ENCODE measurements at places on chromosomes 6 and 20.

DNA sequence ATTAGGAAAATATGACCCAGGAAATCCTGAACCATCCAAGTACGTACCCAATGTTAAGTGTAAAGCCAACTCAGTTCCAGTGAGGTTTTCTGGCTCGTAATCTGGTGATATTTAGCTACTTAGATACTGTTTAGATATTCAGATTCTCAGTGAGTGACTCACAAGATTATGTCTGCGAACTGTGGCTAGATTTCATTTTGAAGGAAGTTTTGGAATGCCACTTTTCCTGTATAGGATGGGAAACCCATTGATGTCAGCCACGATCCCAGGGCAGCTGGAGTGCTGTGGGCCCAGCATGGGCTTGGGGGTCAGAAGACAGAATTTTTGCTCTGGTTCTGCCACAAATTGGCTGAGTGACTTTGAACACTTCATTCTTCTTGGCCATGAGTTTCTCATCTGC, 76.3 kb downstream of the TMEM170B start:
- DNase-seq: no peak

DNA sequence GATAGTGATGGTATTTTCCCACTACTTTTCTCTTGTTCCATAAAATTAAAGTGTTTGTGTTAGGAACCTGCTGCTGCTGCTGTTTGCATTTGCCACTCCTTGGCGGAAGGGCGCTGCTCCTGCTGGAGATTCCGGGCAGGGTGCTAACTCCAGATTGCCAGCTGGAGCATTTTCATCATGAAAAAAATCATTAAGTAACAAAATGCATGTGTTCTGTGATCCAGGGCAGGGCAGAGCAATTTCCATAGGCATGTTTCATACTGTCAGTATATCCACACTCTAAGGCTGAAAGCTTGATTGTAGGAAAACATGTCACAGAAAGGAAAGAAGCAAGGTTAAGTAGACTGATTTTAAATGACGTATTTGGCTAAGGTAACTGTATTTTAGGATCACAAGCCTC, 24.0 kb downstream of the PBOV1 start:
- DNase-seq: peak; percentile 23

DNA sequence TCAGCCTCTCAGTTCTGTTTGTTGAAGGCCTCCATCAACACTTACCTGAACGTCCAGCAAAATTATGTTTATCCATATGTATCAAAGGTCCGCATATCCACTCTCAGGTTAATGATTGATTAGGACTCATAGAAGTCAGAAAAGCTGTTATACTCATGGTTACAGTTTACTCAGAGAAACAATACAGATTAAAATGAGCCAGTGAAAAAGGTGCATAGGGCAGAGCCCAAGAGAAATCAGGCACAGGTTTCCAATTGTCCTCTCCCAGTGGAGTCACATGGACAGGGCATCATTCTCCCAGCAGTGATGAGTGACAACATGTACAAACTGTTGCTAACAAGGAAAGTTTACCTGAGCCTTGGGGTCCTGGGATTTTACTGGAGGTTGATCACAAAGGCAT, 36.2 kb downstream of the THEMIS start:
- DNase-seq: no peak

DNA sequence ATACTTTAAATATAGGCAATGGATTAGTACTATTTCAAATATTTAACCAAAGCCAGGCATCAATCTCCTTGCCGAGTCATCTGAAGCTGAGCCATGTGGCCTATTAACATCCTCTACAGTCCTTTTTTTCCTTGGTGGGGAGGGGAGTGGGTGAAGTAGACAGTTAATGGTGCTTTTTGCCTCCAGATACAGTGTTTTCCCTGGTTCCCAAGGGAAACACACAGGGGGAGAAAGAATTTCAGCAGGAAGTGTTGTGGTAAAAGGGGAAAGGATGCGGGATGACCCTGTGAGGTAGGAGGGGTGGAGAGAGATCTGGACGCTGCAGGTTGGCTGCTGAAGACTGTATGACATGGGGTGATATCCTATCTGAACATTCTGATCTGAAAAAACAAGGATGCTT, 9.6 kb downstream of the CLDN20 start:
- no peak for DNase-seq

GRCh38 chr20:42313704-42314103, 695.5 kb upstream of the CHD6 start:
- no peak for DNase-seq

GRCh38 chr6:150876598-150876997, 11.1 kb downstream of the MTHFD1L start:
- peak; percentile 62 for DNase-seq

DNA sequence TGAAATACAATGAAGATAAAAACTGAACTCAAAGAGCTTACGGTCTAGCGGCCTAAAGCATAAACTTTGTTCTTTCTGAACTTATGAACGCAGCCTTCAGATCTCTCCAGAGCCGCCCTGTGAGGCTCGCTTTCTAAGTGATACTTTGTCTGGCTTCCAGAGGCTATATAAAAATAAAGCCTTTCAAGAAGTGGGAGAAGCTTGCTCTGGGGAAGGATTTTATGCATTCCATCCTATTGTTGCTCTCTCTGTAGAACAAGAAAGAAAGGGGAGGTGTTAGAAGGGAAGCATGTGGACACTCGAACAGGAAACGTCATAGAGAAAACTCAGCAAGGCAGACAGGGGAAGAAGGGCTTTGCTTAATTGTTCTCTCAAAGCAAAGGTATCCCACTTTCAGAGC, 77.0 kb downstream of the TBX18 start:
- DNase-seq: no peak

DNA sequence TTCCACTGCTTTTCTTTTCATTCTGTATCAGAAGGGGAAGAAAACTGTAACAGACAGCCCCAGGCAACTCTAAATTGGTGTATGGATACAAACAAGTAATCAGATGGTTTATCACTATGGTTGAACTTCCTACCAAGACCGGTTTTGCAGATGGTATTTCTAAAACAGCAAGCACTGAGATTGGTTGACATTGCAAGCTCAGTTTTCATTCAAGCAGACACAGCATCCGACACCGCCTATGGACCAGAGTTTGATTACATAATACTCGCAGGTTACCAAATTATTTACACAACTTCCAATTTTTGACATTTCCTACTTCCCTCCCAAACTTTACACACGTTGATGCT, 209.9 kb downstream of the ALDH8A1 start:
- DNase-seq: peak; percentile 84

GRCh38 chr20:35134472-35134871, 12.7 kb downstream of the EDEM2 start:
- DNase-seq: no peak

DNA sequence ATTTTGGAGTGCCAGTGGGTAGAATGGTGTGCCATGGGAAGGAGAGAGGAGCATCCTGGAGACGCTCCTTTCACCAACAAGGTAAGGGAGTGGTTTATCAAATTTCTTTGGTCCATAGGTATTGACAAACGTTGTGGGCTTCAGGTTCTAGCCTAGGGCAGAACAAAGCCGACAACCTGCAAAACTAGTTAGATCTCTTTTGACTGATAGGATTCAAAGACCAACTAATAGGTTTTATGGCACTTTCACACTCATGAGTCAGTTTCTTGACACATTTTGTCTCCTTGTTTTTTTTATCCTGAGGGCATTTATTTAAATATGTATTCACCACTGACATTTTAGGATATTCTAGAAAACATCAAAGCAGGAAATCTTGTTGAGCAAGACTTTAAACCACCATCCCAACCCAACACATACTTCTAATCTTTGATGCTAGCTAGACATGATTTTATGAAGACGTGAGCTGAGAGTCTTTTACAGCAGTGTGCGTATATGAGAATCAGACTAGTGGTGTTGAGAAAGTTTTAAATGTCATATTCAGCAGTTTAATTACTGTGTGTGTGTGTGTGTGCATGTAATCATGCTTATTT, 370.4 kb upstream of the HSF2 start:
- DNase-seq: no peak

- DNase-seq: no peak
Observed at GRCh38 chr6:27838945-27839625, 73.1 kb downstream of the OR2B2 start.

DNA sequence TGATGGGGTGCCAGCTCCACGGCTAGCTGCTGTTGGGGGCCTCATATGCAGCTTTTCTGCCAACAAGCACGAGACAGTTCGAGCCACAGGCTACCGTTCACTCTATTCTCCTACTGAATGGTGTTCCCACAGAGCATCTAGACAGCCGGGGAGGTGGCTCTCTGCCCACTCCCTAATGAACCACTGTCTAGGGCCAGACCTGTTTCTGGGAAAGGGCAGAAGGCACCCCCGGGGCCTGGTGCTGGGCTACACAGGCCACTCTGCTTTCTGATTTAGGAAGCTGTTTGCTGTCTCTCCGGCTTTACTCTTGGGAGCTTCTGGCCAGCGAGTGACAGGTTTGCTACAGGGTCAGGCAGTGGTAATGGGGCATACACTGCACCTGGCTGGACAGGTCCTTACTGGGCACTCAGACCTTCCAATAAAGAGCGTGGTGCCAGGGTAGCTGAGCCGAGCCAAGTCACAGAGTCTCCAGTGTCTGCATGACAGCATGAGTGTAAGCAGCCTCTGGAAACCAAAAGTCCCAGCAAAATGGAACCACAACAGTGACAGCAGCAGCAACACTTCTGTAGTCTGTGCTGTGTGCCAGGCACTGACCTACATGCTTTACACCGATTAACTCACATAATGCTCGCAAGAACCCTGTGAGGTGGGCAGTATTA, 8.4 kb downstream of the CCDC167 start:
- no peak for DNase-seq

GRCh38 chr6:87341899-87342298, 2.7 kb upstream of the C6orf163 start:
- no peak for DNase-seq

All from NCI-H2171 (cell line).